ENCODE measurements at places on chromosomes 4 and X. TPM values are rescaled to one million over a fixed set of nuclear protein-coding genes. Genes with fewer than 3 reads are reported as not detected.

DNA sequence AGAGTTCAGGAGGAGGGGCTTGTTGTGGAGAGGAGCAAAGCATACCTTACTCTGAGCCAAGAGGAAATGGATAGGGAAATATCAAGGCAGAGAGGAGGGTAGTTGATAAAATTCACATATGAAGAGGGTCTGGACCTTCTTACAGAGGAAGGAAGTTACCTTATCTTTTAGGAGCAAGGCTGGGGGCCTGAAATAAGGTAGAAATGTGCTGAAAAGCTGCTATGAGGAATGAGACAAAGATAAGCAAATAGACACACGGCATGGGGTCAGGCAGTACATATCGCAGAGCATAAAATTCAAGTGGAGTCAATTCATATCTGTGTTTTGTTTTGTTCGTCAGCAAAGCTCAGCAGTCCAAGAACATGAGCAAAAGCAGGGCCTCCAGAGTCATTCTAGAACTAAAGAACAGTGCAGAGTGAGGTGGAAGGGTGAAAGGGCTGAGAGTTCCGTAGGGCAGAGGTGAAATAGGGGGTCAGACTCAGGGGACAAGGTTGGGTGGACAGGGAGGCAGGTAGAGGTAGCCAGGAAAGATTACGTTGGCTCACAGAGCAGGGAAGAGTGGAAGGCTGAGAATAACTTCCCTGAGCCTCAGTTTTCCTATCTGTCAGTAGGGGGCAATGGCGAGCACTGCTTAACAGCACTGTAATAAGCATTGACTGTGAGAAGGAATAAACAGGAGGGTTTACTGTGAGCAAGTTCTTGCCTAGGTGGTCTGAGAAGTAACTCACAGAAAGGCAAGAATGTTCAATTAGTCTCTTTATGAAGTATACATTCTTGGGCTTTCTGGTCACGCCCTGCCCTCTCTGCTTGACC is 9.2 kb downstream of the VSIG4 start:
- no peak for DNase-seq

- no peak for DNase-seq
These were observed 313.2 kb downstream of the PACRGL start for GRCh38 chr4:21013501-21013900.

DNA sequence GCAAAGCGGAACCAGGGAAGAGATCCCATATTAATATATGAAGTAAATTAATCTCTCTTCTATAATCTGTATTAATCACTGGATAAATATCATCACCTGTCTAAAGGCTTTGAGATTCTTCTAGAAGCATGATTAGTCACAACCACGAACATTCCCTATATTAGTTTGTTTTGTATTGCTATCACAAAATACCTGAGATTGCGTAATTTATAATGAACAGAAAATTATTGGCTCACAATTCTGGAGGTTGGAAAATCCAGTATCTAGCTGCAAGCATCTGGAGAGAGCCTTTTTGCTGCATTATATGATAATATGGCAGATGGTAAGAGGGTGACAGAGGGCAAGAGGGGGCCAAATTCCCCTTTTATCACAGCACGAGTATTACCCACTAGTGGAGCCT is 532.6 kb upstream of the EPHA5 start:
- DNase-seq = no peak

The SLC2A9 gene
- total RNA-seq = 21.7 TPM

GRCh38 chr4:112060212-112060611 is 85.0 kb upstream of the FAM241A start:
- no peak for DNase-seq

- DNase-seq = no peak
These were observed 101.9 kb downstream of the QRFPR start for GRCh38 chr4:121278811-121279368.

DNA sequence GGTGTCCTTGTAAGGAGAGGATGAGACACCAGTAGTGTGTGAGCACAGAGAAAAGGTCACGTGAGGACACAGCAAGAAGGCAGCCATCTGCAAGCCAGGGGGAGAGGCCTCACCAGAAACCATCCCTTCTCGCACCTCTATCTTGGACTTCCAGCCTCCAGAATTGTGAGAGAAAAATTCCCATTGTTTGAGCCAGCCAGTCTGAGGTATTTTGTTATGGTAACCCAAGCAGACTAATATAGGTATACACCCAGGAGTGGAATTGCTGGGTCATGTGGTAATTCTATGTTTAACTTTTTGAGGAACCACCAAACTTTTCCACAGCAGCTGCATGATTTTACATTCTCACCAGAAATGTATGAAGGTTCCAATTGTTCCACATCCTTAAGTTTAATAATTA is 25.6 kb downstream of the ZDHHC9 start:
- no peak for DNase-seq

DNA sequence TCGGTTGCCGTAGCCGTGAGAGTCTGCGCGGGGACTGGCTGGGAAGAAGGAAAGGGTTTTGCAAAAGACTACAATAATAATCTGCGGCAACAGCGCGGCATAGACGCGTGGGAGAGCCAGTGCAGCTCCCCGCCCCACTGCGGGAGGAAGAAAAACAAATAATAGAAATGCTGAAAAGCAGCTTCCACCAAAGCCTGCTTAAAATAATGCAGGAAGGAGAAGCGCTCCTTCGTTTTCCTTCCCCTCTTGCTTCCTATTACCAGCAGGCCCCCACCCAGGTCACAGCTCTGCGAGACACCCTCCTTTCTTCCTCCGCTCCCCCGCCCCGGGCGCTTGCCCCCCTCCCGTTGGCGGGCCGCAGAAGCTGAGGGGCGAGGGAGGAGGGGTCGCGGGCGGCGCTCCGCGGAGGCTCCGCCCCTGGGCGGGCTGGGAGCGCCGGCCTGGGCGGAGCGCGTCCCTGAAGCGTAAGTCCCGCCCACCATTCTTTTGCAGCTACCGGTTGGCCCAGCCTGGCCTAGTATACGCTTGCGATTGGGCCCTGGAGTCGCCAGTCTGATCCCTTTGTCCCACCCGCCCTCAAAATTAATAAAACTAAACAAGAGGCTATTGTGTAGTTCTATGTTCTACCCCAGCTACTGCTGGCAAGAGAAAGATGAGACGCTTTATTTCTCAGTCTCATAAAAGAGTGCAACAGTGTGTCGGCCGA is 636 bp upstream of the AMOT start:
- peak; percentile 86 for DNase-seq

DNA sequence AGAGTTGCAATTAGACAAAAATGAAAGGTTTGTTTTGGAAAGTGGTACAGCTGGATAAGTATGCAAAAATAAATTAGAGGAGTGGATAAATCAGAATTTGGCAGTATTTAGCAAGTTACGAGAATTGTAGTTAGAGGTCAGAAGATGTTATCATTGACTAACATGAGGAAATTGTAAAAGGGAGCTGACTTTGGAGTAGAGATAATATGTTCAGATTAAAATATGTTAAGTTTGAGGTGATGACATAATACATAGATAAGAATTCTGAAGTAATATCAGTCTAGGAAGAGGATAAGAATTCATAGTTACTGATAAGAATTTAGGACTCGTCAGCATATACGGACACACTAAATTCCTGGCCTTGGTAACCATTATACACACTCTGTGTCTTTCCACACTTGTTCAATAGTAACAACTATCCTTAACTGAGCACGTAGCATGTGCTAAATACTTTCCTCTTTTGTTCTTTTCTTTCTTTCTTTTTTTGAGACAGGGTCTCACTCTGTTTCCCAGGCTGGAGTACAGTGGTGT is 4.1 kb upstream of the EPGN start:
- no peak for DNase-seq

DNA sequence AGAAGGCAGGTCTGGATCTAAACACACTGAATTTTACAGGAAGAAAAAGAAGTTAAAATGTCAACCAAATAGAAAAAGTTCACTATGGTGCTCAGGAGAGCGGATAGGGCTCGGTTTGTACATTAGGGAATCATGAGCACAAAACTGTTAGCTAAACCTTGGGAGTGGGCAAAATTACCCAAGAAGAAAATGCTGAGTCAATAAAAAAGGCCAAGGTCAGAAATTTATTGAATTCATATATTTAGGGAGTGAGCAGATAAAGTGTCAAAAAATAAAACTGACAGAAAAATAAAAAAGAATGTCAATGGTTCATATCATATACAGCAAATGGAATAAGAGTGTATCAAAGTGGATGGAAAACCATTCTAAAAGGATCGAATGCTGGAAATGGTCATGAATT is 452.5 kb upstream of the SMIM31 start:
- no peak for DNase-seq

- DNase-seq = peak; percentile 44
These were observed at the start of gene STK32B for GRCh38 chr4:5051278-5052203. TSS of gene STK32B (plus strand) at chr4:5051480.

- no peak for DNase-seq
These were observed 198.3 kb downstream of the CHIC2 start for GRCh38 chr4:53866055-53866454.

GRCh38 chr4:171639540-171639939 is 173.7 kb upstream of the GALNTL6 start:
- DNase-seq = no peak

- DNase-seq = no peak
These were observed 91.8 kb upstream of the ENPP6 start for GRCh38 chr4:184309241-184310170.

DNA sequence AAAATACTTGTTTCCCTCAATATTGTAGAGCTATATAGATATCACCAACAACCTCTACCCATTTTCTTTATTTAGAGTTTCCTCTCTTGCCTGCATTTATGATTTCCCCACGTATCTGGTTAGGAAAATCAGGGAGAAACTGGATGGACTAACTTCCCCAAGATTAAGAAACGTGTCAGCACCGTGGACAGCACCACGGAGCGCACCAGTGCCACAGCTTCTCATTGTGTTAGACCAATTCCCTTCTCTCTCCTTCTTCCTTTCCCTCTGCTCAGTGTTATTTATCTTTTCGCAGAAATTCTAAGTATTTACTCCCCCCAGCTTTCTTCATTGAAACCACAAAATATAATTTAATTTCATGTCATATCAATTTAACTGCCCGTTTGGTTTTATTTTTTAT is 568.6 kb upstream of the BOD1L1 start:
- no peak for DNase-seq

DNA sequence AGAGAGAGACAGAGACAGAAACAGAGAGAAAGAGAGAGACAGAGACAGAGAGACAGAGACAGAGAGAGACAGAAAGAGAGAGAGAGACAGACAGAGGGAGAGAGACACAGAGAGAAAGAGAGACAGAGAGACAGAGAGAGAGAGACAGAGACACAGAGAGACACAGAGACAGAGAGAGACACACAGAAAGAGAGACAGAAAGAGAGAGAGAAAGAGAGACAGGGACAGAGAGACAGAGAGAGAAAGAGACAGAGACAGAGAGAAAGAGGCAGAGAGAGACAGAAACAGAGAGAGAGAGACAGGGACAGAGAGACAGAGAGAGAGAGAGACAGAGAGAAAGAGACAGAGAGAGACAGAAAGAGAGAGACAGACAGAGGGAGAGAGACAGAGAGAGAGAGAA is 52.9 kb downstream of the CRLF2 start:
- DNase-seq = no peak

DNA sequence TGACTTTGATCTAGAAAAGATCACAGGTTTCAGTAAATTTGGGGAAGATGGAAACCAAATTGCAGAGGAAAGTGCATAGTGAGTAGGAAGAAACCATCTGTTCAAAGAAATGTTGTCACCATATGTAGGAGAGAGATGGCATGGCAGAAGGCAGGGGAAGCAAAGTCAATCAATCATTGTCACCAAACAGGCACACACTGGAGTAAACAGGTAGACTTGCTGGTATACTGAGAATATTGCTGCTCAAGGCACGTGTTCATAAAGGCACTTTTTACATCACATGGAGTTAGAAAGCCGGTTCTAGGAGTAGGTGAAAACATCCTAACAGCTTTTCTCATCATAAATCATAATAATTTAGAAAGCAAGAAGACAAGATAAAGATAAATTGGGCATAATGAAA is 550.5 kb upstream of the FAT1 start:
- no peak for DNase-seq

DNA sequence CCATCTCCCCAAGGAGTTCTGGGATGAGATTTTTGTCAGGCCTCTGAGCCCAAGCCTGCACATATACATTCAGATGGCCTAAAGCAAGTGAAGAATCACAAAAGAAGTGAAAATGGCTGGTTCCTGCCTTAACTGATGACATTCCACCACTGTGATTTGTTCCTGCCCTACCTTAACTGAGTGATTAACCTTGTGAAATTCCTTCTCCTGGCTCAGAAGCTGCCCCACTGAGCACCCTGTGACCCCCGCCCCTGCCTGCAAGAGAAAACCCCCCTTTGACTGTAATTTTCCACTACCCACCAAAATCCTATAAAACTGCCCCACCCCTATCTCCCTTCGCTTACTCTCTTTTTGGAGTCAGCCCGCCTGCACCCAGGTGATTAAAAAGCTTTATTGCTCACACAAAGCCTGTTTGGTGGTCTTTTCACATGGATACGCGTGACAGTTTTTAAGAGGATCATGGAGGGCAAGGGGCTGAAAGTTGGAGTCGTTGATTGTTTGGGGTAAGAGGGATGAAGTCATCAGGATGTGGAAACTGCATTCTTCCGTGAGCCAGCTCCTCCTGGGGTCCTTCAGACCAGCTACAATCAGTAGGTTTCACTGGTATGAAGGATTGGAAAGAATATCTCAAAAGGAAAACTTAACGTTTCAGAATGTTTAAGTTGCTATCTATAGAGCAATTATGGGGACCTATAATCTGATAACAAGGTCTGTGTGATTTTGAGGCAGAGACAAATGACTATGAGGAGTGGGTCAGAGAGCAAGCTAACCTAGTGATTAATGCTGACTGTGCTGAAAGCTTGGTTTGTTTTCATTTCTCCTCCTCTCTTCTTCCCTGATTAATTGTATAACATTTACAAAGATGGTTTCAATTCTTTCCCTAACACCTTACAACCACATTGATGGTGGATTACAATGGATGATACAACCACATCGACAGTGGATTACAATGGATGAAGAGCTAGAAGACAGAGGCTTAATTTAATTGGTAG is 28.6 kb upstream of the MAGEA11 start:
- DNase-seq = no peak

The FMR1NB gene
- not detected for total RNA-seq

The MGARP gene
- 0.13 TPM for total RNA-seq

The CXXC4 gene
- total RNA-seq = 0.38 TPM

DNA sequence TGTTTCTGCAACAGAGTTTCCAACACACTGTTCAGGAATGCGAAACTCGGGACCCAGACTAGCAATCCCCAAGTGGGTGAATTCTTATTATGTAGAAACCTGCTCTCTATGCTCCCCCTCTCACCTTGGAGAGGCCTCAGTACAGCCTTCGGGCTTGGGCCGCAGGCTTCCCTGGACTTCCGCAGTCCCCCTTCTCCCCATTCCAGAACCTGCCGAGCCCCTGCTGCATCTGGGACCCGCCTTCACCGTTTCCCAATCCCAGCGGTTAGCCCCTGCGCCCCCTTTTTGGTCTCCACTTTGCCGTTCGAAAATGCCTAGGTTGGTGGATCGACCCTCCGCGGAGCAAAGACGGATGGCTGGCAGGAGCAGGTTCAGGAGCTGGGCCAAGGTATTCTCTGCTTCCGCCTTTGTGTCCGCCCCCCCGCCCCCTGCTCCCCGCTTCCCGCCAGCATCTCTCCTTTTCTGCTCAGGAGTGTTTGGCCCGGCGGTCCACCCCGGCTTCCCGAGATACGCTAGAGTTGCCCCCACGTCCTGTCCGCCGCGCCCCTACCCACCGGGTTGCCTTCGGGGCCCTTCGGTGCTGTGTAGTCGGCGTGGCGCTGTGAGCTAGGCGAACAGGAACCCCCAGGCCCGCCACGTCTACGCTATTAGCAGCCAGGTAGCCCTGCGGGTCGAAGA is 11.5 kb downstream of the HAND2 start:
- no peak for DNase-seq

- no peak for DNase-seq
These were observed 1.2 kb upstream of the MGST2 start for GRCh38 chr4:139664442-139664841.

The AWAT2 gene
- total RNA-seq = not detected

All from left lobe of liver (tissue), 2 donors.